ENCODE measurements at places on chromosomes 16 and 17. TPM values are rescaled to one million over a fixed set of nuclear protein-coding genes. Genes with fewer than 3 reads are reported as not detected.

MYH13 gene
- not detected for total RNA-seq

DNA sequence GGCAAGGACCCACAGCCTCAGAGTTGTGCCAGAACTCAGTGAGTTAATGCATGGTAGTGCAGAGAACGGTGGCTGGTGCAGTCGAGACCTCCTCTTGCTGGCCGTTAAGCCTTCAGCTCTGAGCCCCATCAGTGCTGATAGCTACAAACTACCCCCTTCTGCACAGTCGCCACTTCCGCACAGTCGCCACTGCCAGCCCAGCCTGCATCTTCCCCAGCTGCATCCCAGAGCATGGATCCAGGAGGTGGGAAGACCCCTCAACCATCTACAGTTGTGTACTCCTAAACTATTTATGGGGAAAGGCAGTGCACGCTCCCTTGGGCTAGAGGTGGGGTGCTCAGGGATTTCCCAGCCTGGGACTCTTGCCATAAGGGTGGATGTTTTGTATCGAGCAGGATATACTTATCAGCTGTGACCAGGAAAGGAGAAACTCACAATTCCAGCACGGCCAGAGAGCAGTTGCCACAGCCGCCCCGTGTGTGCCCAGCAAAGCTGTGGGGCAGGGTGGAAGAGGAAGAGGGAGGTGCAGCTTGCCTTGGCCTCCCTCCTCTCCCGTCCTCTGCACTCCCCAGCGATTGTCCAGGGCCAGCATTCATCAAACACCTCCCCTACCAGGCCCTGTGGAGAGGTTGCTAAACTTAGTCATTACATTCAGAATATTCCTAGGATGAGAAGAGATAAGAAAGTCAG lies 49.5 kb upstream of the CMIP start:
- no peak for DNase-seq

ZG16 gene
- total RNA-seq = not detected

- DNase-seq = no peak
Observed at GRCh38 chr17:48307255-48307654, 122.8 kb downstream of the SKAP1 start.

TNFRSF13B gene
- total RNA-seq = not detected

DNA sequence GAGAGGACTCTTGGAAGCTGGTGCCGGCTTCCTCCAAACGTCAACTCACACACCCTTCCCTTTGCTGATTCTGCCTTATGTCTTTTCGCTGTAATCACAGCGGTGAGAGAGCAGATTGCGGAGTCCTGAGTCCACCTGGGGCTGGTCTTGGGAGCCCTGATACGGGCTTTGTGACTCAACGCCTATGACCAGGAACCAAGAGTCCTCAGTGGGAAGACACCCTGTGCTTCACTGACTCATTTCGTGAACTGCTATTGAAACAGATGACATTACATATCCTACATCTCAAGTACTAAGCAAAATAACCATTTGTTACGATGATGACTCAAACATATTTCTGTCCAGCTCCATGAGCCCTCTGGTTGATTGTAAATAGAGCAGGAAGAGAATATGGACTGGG lies 90.7 kb upstream of the CREBBP start:
- DNase-seq = no peak

DNA sequence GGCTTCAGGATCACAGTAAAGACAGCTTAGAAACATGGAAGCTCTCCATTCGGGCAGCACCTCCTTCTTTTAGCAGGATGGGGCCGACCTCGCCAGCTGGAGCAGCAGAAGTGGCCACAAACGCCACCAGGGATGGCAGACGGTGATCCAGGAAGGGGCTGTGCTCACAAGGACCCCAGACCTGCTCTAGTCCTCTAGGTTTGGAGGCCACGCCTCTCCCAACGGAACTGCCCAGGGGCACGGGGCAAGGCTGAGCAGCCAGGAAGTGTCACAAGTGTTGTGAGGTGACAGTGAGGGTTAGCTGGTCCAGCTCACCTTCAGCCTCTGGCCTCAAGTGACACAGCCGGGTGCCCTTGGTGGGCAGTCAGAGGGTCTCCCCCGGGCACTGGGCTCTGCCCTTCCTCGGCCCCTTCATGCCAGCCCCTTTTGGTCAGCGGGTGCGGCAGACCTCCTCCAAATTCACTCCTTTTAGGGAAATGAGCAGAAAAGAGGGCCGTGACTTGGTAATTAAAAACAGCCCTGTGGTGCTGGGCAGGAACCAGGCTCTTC lies 20.4 kb downstream of the CEP295NL start:
- no peak for DNase-seq

DNA sequence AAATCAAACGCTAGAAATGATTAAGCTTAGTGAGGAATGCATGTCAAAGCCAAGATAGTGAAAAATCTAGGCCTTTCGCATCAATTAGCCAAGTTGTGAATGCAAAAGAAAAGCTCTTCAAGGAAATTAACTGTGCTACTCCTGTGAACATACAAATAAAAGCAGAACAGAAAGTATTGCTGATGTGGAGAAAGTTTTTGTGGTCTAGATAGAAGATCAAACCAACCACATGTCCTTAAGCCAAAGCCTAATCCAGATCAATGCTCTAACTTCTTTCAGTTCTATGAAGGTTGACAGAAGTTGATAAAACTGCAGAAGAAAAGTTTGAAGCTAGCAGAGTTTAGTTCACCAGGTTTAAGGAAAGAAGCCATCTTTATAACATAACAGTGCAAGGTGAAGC lies 1044.6 kb downstream of the CDH11 start:
- DNase-seq = no peak

- DNase-seq = peak; percentile 72
Observed at GRCh38 chr17:16934836-16935235, 37.1 kb downstream of the TNFRSF13B start.

DNA sequence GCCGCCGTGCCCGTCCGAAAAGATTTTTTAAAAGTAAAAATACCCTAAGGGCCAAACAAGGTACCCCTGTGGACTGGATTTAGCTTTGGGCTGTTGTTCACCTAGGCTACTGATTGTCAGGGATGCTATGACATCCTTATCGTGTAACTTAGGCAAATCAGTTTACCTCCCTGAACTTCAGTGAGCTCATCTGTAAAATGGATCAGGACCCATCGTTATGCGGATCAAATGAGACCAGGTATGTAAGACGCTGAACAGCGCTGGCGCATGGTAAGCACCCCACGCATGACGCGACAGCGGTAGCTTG lies 658 bp upstream of the ZNF771 start:
- DNase-seq = no peak

DNA sequence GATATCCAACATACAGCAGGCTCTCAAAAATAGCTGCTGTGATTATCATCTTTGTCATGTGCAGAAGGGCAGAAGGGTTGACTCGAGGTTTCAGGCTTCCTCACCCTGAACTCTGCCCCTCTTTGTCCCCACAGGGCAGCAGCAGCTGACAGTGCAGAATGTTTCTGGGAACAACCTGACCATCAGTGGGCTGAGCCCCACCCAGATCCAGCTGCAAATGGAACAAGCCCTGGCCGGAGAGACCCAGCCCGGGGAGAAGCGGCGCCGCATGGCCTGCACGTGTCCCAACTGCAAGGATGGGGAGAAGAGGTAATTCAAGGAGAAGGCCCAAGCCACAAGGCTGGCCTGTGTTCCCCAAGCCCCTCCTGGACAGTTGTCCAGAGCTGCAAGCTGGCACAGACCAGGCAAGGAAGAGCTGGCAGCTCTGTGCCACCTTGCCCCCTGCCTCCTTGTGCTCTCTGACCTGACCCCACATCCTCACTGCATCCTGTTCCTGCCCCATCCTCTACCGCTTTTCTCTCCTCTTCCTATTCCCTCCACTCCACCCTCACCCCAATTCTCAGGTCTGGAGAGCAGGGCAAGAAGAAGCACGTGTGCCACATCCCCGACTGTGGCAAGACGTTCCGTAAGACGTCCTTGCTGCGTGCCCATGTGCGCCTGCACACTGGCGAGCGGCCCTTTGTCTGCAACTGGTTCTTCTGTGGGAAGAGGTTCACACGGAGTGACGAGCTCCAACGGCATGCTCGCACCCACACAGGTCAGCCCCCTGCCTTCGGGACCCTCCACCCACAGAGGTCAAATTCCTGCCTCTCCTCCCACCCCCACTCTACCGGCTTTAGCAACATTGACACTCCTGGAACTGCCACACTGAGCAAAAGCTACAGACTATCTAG lies 16.3 kb upstream of the PNPO start:
- no peak for DNase-seq

DNA sequence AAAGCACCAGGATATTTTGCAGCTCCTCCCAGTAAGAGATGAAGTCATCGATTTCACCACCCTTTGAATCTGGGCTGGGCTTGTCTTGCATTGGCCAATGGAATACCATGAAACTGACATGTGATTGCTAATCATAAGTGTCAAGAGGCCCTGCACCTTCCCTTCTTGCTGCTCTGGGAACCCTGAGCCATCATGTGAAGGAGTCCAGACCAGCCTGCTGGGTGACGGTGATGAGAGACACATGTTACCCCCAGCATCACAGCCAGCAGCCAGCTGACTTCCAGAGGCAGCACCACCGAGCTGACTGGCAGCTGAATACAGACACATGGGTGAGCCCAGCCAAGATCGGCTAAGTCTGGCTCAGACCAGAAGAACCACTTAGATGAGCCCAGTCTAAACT lies 43.6 kb upstream of the CACNG4 start:
- DNase-seq = no peak

CCL14 gene
- total RNA-seq = 61.1 TPM

DNA sequence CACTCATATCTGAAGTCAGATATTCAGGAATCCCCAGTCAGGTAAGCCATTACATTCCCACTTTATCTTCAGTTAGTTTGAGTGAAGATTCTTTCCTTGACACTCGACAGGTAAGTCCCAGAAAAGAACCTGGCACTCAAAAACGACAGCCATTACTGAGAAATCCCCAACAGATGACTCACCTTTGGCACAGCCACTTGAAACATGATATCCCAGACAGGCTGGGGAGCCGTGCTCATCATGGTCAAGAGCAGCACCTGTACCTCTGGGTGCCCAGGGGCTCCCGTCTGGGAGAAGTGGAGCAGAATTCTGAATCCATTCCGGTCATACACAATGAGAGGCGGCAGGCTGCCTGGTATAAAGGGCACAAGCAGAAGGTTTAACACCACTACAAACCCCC lies 16.8 kb upstream of the COG7 start:
- DNase-seq = no peak

DNA sequence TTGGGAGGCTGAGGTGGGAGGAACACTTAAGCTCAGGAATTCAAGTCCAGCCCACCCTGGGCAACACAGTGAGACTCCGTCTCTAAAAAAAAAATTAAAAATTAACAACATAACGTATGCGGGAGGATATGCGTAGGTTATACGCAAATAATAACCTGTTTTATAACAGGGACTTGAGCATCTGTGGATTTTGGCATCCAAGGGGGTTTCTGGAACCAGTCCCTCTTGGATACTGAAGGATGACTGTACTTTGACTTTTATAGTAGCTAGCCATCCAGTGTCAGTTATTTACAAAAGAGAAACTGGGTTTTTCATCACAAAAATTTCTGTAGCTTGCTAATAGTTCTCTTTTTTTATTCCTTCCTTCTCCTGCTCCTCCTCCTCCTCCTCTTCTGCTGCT lies 64.5 kb downstream of the TNRC6C start:
- no peak for DNase-seq

PRSS27 gene
- 0.48 TPM for total RNA-seq

Measured in mesenteric fat pad (tissue), 1 donor.